ENCODE measurements at places on chromosomes 2 and 18.

- no peak for DNase-seq
These were observed 1337.0 kb upstream of the FAM98A start for GRCh38 chr2:34936089-34936488.

- no peak for DNase-seq
These were observed 87.6 kb downstream of the MAIP1 start for GRCh38 chr2:200042944-200043343.

GRCh38 chr2:117714110-117714509 lies 100.4 kb upstream of the DDX18 start:
- no peak for DNase-seq

- DNase-seq, result no peak
These were observed 95.4 kb upstream of the CYP20A1 start for GRCh38 chr2:203143391-203143790.

DNA sequence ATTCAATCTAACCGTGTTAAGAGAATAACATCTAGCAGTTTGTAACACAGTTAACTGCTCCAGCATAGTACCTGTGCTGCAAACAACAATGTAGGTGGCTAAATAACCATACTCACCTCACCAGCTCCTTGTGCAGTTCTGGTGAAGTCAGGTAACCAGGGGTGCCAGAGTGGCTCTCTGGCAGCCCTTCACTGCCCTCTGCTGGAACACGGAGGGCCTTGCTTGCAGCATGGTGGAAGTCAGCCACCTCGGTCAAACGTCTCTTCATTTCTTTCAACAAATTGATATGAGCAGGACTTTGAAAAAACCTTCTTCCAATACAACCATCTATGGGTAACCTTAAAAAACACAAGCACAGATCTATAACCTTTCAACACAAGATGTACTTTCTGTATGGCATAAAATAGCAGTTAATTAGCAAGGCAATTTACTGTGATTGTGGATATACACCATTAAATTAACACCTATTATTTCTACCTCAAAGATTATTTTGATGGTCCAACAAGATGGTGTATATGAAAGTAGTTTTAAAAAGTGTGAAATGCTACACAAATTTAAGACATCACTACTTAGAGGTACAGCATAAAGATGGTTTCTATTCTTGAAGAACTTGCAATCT lies 56.6 kb downstream of the EPG5 start:
- DNase-seq, result peak; percentile 70

DNA sequence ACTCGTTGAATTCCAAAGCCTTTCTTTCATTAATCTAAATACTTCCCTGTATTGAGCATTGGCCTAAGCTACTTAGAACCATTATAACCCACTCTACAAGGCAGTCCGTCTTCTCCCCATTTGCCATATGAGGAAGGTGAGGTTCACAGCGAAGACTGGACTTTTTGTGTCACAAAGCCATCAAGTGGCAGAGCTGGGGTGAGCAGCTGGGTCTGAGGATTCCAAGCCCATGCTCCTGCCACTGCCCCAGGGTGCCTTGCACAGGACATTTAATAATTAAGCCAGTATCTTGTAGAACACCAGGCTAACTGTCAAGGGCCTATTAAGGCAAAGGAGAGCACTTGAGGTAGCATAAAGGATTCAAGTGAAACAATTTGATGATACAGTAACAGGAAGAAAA lies 68.8 kb upstream of the ZNF397 start:
- no peak for DNase-seq

GRCh38 chr2:122168799-122169198 lies 413.3 kb downstream of the TSN start:
- DNase-seq, result no peak

DNA sequence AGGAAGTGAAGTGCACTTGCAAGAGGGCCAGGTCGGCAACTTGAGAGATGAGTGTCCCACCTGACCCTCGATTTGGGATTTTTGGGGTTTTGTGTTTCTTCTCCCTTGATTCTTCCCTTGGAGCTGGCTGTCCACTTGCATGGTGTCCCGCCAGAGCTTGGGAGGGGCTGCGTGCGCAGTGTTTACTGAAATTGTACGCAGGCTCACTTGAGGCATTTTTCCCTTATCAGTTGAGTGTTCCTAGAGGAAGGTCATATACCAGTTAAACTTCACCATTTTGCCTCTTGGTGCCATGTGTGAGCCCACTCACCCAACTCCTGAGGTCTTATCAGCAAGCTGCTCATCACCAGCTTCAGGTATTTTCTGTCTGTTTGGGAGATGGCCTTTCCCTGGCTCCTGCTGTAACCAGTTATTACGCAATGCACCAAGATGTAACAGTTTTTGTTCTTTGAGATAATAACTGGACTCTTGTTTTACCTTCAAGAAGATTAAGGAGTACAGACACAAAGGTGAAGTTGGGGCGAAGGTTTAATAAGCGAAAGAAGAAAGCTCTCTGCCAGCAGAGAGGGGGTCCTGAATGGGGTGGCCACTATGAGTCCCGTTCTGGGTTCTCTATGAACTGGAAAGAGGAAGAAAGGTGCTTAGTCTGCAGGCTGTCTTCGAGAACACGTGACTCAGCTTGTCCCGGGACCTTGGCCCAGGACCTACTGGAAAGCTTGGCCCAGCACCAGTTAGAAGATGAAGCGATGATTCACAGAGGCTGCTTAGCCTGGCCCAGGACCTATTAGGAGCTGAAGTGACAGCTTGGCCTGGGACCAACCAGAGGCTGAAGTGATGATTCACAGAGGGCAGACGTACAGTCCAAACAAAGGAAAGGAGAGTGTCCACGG lies 21.5 kb upstream of the TXNL4A start:
- no peak for DNase-seq

GRCh38 chr2:25490217-25490616 lies 148.5 kb upstream of the DNMT3A start:
- no peak for DNase-seq

DNA sequence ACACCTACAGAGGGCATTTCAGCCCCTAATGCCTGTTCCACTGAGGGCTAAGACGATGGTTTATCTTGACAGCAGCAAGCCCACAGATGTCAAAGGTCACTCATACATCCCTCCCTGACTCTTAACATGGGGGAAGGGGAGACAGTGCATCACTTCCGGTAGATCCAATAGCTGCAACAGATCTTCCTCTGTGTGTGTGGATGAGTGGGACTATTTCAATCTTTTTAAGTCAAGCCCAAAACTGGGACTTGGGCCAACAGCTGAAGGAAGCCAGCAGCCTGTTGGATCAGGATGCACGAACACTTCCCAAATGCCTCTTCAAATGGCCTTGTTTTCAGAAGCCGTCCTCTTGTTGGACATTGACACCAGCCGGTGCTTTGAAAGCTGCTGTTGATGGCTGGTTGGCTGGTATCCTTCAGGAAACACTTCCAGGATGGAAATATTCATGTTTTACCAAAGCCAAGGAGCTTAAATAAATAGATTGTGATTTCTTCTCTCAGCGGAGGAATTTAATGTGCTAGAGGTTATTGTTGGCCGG lies 59.2 kb downstream of the IL1R2 start:
- no peak for DNase-seq

DNA sequence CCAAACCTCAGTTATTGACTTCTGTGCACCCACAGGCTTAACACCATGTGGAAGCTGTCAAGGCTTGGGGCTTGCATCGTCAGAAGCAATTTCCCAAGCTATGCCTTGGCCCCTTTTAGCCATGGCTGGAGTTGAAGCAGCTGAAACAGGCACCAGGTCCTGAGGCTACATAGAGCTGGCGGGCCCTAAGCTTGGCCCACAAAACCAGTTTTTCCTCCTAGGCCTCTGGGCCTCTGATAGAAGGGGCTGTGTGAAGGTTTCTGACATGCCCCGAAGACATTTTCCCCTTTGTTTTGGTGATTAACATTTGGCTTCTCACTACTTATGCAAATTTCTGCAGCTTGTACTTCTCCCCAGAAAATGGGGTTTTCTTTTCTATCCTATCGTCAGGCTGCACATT lies 9.1 kb upstream of the TMX3 start:
- DNase-seq, result no peak

GRCh38 chr2:72990695-72991438 lies 73.5 kb downstream of the EMX1 start:
- DNase-seq, result no peak

DNA sequence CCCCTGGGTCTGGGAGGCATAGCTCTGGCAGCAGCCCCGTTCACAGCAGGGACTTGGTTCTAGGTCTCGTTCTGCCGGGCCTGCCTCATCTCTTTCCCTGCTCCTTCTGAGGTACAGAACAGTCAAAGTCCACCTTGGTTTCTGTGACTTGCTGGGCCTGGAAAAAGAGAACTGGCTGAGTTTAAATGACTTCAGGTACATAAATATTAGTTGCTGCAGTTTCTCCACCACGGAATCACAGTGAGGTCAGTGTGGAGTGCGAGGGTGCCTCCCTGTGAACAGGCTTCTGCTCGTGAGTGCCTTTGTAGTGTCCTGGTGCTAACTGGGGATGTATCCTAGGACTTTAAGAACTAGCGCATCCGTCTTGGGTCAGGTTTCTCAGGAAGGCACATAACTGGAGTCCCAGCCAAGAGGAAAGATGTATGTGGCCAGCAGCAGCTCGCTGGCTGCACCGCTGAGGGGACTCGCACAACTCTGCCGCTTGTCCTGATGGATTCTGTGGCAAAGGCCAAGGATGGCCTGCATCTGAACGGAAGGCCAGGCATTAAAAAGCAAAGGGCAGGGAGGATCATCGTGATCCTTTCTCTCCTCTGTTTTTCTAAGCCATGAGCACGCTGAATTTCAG lies 188.6 kb downstream of the SH3RF3 start:
- no peak for DNase-seq

DNA sequence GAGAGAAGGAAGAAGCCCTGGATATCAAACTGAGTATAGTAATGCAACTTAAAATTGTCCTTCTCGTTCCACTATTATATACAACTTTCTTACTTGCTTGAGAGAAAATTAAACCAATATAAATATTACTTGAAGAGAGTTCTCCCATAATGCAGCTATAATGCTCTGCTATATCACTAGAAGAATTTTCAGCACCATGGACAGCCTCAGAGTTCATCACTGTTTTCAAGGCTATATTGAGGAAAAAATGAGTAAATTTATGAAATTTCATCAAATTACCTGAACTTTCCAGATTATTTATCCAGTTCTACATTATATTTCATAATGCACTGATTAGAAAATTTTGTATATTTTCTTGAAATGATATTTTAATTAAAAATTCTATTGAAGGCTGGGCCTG lies 1053.5 kb upstream of the FAM98A start:
- no peak for DNase-seq

DNA sequence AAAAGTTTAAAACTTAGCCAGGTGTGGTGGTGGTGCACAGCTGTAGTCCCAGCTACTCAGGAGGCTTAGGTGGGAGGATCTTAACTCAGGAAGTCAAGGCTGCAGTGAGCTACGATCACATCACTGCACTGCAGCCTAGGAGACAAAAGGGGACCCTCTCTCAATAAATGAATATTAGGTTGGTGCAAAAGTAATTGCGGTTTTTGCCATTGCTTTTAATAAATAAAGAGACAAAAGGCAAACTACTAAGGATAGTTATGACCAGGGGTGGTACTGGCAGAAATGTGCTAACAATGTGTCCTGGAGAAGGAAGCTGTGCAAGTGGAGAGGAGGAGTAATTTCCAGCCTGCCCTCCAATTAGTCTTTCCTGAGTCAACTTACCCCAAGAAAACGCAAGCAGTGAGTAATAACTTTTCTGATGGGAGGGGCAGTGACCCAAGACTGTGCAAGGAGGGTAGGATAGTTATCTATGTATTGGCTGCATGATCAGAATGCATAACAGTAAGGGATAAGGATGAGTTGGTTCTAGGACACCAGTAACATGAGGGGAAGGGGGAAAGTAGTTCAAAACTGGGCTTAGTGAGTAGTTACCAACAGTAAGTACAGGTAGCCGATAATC lies 1.5 kb downstream of the EXOC6B start:
- no peak for DNase-seq

DNA sequence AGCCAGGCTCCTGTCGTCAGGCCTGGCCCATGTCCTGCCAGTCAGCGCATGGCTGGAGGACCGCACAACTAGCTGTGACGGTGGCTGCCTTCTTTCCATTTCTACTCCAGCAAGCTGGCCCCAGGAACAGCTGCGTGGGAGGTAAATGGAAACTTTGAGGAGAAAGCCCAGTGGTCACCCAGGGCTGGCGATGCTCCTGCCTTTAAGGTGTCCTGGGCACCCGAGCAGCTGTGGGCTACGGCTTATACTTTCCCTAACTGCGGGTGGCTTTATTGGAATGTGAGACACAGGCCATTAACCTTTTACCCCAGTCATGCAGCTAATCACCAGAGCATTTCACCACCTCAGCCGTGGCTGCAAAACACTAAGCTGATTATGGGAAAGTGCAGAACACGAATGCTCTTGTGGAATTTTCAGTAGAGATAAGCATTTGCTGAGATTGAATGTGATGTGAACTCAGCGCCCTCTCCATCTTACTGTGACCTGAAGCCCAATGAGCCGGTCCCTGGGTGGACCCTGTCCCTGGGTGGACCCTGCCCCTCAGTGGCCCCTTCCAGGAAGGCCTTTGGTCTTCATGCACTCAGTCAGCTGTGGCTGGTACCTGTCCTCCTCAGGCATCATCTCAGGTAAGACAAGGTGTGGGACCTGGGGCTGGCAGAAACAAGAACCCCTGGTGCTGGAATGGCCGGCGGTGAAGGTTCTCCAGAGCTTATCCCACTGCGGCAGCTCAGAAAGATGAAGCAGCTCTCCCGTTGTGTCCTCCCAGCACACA lies 275.4 kb upstream of the HS6ST1 start:
- no peak for DNase-seq

DNA sequence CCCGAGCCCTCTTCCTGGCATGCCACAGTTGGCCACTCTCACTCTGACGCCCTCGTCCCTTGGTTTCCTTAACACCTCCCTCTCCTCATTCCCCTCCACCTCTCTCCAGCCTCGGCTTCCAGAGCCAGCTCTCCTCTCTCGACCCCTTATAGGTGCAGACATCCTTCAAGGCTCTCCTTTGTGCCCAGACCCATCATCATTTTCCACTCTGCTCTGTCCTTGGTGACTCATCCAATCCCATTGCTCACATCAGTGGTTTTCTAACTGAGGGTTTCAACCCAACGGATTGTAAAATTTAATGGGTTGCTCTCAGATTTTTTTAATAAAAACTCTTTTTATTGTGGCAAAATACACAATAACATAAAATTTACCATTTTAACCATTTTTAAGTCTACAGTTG lies 6.2 kb downstream of the ST8SIA5 start:
- no peak for DNase-seq

GRCh38 chr2:158753641-158754611 lies 41.2 kb upstream of the DAPL1 start:
- peak; percentile 50 for DNase-seq

DNA sequence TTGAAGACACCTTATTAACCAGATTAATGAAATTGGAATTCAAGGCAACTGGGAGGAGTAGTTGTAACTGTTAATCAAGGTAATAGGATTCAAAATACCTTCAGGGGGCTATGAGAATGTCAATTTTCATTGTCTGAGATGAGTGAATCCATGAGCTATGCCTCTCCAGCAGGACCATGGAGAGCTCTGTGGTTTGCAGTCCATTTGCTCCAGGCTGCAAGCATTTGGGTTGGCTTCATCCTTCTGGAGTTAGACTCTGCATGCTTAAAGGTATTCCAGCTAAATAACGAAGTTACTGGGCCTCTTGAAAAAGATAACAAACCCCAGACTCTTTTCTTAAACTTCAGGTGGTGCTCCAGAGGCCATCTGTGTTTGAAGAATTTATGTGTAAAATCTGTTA lies 207.1 kb upstream of the SLC8A1 start:
- no peak for DNase-seq

Measured in CD4-positive, alpha-beta T cell treated with Interleukin-4 for 1 hour (primary cell).